ENCODE measurements at places on chromosomes 11 and 22.

- DNase-seq, result no peak
These were observed 3.0 kb upstream of the EI24 start for GRCh38 chr11:125566235-125566634.

DNA sequence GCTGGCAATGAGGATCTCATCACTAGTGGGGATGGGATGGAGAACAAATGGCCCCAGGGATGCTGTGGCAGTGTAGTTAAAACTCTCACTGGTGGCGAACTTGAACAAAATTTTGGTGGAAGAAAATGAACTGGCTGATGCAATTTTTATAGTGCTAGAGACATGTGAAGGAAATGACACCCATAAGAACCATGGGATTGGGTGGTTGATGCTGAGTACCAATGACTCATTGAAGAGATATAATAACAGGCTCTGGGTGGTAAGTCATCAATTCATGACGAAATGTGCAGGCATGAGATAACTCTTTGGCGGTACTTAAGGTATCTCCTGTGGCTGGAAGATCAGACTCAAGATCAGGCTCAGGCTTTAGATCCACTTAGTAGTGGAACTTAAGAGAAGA lies 172.9 kb upstream of the DDI1 start:
- DNase-seq, result no peak

GRCh38 chr11:19984048-19984742 lies 176.1 kb downstream of the DBX1 start:
- DNase-seq, result no peak

DNA sequence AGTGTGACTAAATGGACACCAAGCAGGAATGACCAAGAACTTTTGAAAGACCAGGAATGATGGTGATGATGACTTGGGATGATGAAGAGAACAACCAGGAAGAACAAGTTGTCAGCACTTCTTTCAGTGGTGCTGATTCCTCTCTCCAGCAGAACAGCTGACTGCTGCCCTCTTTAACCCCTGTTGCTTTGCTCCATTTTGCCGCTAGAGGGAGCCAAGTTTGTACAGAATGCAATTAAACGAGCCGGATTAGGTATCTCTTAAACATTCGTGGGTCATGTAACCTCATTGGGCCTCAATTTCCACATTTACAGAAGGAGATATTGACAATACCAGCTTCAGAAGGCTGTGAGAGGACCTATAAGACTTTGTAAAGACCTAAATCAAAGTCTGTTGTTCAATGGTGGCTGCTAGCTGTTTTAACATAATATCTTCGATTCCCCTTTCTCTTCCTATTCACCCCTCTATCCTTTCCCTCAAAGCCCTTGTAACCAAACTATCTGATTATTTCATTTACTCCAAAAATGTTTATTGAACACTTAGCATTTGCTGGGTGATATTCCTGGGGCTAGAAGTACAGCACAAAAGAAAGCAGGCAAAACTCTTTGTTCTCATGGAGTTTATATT lies 1.9 kb downstream of the OR4S1 start:
- DNase-seq, result peak; percentile 65

DNA sequence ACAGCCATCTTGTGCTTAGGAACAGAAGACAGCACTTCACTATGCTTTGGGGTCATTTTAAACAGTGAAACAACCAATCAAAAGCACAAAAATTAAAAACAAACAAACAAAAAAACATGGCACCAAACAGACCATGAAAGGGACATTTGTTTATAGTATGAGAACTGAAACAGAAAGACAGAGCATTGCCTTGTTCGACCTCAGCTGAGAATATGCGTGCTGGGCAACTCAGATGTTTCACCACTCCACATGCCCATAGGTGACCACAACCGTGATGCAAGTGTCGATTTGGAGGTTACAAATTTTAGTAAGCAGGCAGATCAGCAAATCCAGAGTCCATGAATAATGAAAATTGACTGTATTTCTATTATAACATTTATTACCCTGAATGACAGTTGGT lies 30.0 kb downstream of the NNMT start:
- DNase-seq, result no peak

- DNase-seq, result no peak
These were observed 1.4 kb upstream of the SIGIRR start for GRCh38 chr11:416051-416756.

DNA sequence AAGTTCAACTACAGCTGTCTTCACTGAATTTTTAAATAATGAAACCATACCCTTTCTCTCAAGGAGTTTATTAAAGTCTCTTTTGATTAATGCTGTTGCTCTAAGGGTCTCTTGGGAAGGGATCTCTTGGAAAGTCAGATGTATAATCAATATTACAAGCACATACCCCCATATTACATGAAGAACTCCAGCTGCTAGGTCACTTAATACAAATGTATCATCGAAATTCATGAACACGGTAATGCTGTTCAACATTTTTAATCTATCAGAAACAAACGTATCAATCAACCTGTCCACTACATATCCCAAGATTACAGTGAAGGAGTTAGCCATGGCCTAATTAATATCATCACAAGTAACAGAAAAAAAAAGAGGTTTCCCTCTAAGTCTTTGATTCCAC lies 383.2 kb upstream of the ARHGAP42 start:
- no peak for DNase-seq

GRCh38 chr11:31881825-31882224 lies 70.7 kb upstream of the PAX6 start:
- DNase-seq, result no peak

DNA sequence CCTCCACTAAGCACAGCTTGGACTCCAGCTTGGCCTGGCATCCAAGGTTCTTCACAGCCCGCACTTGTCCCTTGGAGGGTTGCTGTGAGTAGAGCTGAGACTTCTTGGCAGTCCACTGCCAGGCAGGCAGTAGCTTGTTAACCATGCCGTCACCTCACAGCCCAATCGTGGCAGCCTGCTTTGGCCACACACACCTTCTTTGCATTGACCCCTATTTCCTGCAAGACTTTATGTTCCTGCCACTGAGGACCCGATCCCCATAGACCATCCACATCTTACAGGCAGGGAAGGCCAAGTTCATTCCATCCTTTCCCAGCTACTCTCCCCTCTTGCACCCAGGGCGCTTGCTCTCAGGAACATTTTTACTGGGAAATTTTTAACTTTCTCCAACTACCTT lies 2.5 kb upstream of the PYGM start:
- no peak for DNase-seq

DNA sequence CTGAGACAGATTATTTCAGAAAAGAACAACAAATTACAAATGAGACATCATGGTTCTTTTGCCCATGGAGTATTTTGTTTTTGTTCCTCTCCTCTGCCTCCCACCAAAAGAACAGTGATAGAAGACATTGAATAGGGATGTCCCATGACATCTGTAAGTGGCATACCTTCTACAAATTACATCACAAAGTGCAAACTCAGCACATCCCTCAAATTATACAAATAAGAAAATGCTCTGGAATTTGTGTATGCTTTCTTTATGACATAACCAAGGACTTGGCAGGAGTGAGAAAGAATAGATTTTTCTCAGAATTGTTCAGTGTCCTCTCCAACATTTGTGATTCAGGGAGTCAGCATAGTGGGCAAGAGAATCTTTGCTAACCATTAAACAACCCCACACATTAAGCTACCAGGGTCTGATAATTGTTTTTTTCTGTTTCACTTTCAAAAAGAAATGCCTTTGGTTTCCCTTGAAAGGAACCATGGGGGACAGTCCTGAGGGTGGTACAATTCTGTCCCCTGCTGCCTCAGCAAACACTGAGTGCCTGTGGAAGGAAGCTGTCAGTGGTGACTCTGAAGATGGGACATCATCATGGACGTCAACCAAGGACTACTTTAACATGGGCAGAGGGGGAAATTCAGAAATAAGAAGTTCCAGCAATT lies 430.3 kb downstream of the AASDHPPT start:
- no peak for DNase-seq

DNA sequence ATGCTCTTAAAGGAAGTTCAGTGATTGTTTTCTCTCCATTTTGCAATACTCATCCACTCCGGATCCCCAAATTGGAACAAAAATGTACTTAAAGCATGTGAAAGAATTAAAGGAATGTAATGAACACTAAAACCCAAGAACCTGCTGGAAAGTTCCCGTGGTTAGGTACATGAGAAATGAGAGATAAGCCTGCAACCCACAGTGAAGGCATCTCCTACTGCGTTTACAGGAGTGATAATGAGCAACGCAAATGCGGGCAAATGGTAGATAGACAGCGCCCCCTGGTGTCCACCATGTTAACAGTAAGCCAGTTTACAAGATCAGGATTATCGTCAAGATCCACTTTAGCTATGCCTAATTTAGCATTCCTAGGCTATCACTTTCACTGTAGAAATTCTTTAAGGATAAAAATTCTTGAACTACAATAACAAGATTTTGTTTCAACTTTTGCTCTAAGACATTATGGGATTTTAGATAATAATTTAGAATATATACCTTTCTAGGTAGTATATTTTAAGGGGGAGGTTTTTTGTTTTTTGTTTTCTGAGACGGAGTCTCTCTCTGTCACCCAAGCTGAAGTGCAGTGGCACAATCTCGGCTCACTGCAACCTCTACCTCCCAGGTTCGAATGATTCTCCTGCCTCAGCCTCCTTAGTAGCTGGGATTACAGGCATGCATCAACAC lies 29.9 kb downstream of the ALG9 start:
- peak; percentile 68 for DNase-seq

GRCh38 chr22:48496226-48496845 lies 1331.3 kb downstream of the BRD1 start:
- DNase-seq, result no peak

- DNase-seq, result no peak
These were observed 21.5 kb upstream of the CABP2 start for GRCh38 chr11:67544616-67545242.

DNA sequence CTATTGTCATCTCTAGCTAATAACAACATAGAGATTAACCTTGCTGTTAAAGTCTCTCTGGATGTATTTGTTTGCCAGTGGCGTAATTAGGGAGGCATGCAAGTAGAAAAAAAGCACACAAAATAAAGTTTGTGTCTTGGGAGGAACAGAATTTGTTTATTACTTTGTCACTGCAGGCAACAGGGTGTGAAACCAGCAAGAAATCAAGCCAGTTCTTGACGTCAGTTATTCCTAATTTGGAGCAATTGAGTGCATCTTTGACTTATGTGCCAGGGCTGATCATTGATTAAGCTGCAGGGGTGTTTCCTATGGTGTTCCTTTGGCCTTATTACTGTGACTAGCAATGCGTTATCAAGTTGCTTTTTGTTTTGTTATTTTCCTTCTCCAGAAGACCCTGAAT lies 751.0 kb downstream of the KCNA4 start:
- no peak for DNase-seq

- DNase-seq, result no peak
These were observed 154.8 kb upstream of the TBCEL start for GRCh38 chr11:120869097-120869496.

GRCh38 chr11:80327956-80328614 lies 887.3 kb upstream of the TENM4 start:
- no peak for DNase-seq

DNA sequence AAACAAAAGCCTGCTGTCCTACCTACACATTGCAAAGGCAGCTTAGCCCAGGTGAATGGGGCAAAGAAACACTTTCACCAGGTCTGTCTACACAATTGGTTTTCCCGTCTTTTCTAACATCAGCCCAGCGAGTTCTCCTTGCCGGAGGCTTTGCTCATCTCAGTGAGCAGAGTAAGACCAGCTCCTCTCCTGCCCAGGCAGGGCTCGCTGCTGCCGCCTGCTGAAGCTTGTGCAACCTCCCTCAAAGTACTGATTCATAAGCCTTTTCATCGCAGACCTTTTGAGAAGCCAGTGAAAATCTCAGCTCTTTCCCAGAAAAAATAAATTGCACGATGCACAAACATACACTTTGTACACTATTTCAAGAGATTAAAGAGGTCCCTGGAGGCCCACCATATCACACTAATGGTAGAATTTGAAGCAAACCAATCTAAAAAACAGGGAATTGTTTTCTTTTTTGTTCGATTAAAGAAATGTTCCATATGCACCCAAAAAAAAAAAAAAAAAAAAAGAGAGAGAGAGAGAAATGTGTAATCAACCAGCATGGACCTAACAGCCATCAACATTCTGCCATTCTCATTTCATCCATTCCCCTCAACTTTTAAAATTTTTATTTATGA lies 328.1 kb upstream of the MPPED2 start:
- no peak for DNase-seq

DNA sequence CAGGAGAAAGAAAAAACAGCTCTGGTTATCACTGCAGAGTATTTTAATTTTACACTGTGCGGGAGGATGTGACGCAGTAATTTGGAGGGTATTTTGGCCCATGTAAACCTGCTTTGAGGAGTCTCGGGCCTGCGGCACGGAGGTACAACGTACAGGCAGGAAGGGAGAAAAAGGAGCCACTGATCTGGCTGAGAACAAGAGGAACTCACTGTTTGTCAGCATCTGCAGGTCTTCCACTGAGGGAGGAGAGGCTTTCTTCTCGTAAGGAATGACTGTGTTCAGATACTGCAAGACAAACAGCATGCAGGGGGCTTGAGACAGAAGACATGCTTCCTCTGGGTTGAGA lies 44.0 kb downstream of the FEZ1 start:
- no peak for DNase-seq

DNA sequence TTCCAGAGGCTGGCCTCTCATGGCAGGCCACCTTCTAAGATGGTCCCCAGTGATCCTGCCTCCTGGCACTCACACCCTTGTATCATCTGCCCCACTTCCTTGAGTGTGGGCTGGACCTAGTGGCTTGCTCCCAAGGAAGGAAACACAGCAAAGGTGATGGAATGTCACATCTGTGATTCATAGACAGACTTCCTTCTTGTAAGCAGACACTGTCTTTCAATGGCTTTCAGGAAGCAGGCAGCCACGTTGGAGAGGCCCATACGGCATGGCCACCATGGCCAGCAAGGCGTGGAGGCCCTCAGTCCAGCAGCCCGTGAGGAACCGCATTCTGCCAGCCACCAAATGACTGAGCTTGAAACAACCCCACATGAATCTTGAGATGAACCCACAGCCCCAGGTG lies 11.3 kb downstream of the LMO1 start:
- DNase-seq, result no peak

DNA sequence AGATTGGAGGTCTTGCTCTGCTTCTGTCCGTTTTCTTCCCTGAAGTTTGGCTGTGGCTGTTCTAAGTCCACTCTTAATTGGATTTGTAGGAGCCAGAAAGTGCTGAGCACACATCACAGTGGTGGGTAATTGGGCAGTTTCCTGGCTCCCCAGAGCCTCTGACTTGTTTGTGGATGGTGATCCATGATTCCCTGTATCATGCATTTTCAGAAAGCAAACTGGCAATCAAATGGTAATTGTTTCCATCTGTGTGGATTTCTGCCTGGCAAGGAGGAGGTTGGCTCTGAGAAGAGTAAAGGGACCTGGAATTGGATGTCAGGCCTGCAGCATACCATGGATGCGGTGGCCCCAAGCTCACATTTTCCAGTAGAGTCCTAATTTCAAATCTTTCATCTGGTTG lies 49.5 kb downstream of the PPFIBP2 start:
- no peak for DNase-seq

GRCh38 chr22:48188231-48188721 lies 1425.8 kb downstream of the TBC1D22A start:
- no peak for DNase-seq

GRCh38 chr11:126152586-126152985 lies 58.9 kb downstream of the RPUSD4 start:
- no peak for DNase-seq

- DNase-seq, result no peak
These were observed 108.0 kb downstream of the CCDC81 start for GRCh38 chr11:86482692-86483091.

GRCh38 chr22:23938328-23939016 lies 22.5 kb downstream of the GSTT2B start:
- no peak for DNase-seq

GRCh38 chr11:115500547-115501501 lies 3.4 kb downstream of the CADM1 start:
- DNase-seq, result no peak
